GM23248 (cell line): ENCODE measurements at places on chromosomes 11 and 22. TPM values are rescaled to one million over a fixed set of nuclear protein-coding genes. Genes with fewer than 3 reads are reported as not detected.

DNA sequence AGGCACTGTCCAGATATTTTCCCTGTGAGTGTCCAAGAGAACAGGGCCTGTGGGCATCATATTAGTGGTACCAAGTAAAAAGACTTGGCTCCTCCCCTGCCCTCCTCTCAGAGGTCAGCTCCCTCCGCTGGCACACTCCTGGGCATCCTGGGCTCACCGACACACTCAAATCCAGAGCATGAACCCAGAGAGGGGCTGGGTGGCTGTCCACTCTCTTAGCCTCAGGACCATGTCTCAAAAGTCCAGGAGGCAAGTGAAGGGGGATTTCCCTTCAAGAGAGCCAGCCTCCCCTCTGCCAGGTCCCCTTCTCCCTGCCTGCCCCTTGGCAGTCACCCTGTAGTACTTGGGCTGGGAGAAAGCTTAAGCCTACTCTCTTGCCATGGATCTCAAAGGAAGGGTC lies 10.3 kb downstream of the BCL9L start:
- no peaks in the 10 kb centered on the region for H3K36me3 ChIP-seq
- peak overlapping the region; percentile 99 for H3K27ac ChIP-seq
- no peak for DNase-seq
- no peaks in the 10 kb centered on the region for H3K27me3 ChIP-seq

Gene APOA4
- total RNA-seq: not detected in 2 replicates

- no peak overlapping the region for H3K27ac ChIP-seq
- H3K36me3 ChIP-seq: no peaks in the 10 kb centered on the region
- H3K4me3 ChIP-seq: no peak overlapping the region
Measured at GRCh38 chr11:75344761-75345454, 6.6 kb downstream of the ARRB1 start.

GRCh38 chr11:125393331-125393730 lies 102.7 kb downstream of the FEZ1 start:
- no peak overlapping the region for H3K4me3 ChIP-seq
- peaks cover 17% of the 10 kb centered on the region for H3K4me1 ChIP-seq
- no peak for DNase-seq
- no peaks in the 10 kb centered on the region for H3K27me3 ChIP-seq
- no peak overlapping the region for H3K27ac ChIP-seq

GRCh38 chr11:109958821-109959166 lies 134.4 kb upstream of the ZC3H12C start:
- H3K36me3 ChIP-seq: no peaks in the 10 kb centered on the region
- no peak overlapping the region for H3K4me3 ChIP-seq
- H3K27ac ChIP-seq: no peak overlapping the region
- peaks cover 8% of the 10 kb centered on the region; the same call in 1 of the 2 replicates for H3K4me1 ChIP-seq
- H3K27me3 ChIP-seq: no peaks in the 10 kb centered on the region

Gene THAP7
- total RNA-seq: 19.5 and 27.5 TPM in 2 replicates

DNA sequence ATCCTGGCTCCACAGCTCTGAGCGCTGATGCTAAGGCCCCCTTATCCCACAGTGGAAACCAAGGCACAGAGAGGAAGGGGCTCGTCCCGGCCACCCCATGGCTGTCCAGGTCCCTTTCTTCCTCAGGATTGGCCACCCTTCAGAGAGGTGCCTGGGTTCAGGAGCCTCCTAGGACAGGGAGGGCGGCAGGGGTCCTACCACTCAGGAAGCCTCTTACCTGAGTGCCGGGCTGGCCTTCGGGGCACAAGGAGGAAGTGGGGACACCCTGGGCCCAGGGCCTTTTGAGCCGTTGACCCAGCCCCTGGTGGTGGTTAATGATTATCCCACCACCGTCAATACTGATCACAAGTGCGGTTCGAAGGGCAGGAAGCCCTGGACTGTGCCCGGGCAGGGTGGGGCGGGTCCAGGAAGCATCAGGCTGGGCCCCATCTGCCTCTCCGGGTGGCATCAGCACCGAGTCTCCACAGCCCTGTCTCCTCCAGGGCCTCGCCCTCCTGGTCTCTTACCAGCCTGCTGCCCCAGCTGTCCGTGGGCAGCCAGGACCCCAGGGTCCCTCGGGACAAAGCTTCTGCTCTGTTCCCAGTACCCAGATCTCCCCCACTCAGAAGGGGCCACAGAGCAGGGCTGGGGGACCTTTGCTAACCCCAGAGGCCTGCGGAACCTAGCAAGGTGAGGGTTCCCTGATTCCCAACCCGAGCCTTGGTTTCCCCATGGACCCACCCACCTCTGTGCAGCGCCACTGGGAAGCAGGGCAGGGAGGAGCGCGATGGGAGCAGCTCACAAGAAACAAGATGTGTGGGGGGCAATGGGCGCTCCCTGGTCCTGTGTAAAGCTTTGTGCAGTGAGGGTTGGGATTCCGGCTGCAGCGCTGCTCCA lies 15.0 kb upstream of the EHD1 start:
- no peaks in the 10 kb centered on the region for H3K4me1 ChIP-seq
- no peak for DNase-seq
- no peak overlapping the region for H3K27ac ChIP-seq
- H3K36me3 ChIP-seq: no peaks in the 10 kb centered on the region

Gene CASP12
- not detected in 2 replicates for total RNA-seq

DNA sequence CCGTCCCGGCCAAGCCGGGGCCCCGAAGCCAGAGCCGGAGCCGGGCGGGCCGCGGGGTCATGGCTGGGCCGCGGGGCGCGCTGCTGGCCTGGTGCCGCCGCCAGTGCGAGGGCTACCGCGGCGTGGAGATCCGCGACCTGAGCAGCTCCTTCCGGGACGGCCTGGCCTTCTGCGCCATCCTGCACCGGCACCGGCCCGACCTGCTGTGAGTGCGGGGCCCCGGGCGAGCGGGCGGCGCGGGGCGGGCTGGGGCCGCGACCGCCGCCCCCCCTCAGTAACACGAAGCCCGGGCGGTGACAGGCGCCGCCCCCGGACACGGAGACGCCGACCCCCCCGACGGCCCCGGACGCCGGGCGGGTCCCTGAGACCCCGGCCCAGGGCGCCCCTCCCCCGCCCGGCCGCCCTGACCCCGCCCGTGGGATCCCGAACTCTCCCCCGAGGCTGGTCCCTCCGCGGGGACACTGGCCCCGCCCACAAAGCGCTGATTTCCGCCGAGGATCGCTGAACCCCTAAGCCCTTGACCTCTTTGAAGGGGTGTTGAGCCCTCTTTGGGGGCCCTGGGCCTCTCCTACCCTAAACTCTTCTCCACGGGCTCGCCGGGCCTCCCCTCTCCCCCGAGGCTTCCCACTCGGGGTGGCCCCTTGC lies 389 bp downstream of the MICALL1 start:
- peak overlapping the region; percentile 99 for H3K27ac ChIP-seq
- peak; percentile 49 for DNase-seq
- no peaks in the 10 kb centered on the region for H3K36me3 ChIP-seq
- peaks cover 36% of the 10 kb centered on the region for H3K4me1 ChIP-seq
- H3K4me3 ChIP-seq: peak overlapping the region; percentile 91

DNA sequence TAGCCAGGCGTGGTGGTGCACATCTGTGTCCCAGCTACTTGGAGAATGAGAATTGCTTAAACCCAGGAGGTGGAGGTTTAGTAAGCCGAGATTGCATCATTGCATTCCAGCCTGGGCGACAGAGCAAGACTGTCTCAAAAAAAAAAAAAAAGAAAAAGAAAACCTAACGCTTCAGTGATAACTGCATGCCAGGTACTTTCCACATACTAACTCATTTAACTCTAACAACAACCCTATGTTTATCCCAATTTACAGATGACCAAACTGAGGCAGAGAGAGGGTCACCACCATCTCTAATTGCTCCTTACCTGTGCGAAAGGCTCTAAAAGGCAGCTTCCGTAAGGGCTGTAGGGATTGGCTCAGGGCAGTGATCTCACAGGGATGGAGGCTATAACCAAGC lies 11.6 kb downstream of the PISD start:
- no peak overlapping the region for H3K4me3 ChIP-seq
- no peaks in the 10 kb centered on the region for H3K27me3 ChIP-seq
- DNase-seq: peak; percentile 87
- H3K27ac ChIP-seq: peak overlapping the region; percentile 87

DNA sequence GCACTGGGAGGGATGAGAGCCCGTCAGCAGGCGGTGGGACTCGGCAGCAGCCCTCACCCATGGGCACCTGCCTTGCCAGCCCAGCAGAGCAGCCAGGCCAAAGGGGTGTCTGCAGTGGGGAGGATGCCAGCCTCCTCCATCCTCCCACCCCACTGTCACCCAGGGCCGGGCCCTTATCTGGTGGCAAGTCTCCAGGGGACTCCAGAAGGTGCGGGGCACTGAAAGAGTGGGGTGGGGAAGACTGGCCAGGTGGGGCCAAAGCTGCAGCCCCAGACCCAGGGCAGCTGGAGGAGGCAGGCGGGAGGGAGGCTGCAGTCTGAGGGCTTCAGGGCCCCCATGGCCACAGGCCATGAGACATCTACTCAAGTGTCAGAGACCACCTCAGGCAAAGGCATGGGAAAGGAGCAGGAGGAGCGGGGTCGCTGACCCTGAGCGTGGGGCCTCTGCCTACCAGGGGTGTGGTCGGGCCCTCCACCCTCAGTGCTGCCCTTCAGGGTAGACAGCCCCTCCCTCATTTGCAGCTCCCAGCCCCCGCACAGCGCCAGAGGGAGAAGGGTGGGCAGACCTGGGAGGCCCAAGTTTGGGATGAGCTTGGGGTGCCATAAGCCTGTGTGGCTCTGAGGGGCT lies 3.5 kb downstream of the DGCR6L start:
- no peaks in the 10 kb centered on the region for H3K27me3 ChIP-seq
- H3K4me3 ChIP-seq: no peak overlapping the region
- H3K36me3 ChIP-seq: no peaks in the 10 kb centered on the region
- no peak for DNase-seq
